ENCODE measurements at places on chromosomes 1 and 21.

DNA sequence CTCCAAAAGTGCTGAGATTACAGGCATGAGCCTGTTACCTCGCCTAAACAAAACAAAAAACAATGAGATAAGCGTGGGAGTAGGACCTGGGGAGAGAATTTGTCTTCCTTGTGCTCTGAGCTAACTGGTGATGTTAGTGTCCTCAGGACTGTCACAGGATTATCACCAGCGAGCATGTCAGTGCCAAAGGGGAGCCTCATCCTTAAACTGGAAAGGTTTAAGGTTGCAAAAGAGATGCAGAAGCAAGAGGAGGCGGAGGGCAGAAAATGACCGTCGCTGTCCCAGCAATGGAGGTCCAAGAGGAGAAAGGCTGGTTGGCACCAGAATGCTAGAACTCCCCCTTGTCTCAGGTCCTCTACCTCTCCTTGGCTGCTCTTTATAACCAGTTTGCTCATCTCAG lies 3.9 kb downstream of the SYPL2 start:
- DNase-seq = no peak

DNA sequence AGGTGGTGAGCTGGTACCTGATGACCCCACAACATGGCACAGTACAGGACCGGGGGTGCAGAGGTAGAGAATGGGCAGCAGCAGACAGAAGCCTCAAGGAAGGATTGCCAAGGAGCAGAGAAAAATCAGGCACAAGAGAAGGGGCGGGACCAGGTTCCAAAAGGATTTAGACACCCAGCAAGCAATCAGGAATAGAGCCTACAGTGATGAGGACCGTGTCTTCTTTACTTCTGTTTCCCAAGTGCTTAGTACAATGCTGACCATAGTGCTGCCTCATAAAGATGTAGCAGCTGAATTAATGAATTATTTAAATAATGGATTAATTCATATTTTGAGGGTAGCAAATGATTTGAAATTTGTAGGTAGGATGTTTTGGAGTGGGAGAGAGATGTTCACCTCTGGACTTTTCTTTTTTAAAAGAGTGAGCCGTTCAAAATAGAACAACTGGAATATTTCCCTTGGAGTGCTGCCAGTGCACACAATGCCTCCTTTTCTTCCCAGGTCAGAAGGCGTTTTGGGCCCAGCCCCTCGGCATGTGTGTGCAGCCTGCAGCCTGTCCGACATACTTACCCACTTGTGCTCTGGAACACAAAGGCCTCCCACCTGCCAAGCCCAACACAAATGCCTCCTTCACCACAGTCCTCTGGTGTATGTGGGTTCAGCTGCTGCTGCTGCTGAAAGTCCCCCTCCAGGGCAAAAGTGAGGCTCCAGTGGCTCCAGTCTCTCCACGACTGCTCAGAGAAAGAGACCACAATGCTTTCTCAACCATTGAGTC lies 19.6 kb downstream of the KANK4 start:
- peak; percentile 68 for DNase-seq

- no peak for DNase-seq
Measured at GRCh38 chr21:39110431-39110830, 72.8 kb downstream of the PSMG1 start.

DNA sequence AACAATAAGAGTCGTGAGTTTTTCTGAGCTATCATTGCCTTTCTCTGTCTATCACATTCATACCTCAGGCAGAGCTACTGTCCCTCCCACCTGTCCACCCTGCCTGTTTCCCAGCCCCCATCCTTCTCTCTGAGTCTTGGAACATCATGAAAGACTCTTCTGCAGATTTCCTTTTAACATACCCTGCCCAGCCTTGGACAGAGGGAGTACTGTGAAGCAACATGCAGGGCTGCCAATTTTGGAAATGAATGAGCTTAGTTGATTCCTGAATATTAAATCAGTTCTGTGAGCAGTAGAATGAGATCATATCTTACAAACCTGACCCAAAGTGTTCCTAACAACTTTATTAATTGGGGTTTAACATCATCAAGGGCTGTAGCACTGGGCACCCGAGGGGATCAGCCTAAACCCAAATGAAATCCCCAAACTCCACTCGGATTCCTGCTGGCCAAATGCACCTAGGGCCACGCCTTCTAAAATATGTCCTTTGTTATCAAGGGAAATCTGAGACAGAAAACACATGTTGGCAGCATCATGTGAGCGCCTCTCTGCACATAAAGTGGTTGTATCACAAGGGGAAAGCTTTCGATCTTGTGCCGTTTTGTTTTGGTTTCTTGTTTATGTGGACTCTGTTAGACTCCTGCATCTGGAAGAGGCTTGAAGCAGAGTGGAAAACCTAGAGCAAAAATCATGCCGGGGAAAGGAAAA lies 357.6 kb downstream of the KIF26B start:
- DNase-seq = peak; percentile 22

GRCh38 chr1:101308935-101309333 lies 72.1 kb downstream of the S1PR1 start:
- DNase-seq = peak; percentile 34

DNA sequence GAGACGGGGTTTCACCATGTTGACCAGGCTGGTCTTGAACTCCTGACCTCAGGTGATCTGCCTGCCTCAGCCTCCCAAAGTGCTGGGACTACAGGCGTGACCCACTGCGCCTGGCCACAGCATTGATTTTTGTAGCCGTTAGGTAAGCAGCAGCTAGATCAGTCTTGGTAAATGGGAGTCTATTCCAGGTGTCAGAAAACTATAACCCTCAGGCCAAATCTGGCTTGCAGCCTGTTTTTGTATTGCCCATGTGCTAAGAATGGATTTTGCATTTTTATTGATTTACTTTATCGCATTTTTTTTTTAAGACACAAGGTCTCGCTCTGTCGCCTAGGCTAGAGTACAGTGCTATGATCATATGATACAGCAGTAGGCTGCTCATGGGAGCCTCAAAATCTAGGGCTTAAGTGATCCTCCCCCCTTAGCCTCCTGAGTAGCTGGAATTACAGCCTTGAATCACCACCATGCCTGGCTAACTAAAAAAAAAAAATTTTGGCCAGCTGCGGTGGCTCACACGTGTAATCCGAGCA lies 16.6 kb upstream of the SRSF10 start:
- no peak for DNase-seq

- no peak for DNase-seq
Measured at GRCh38 chr1:95380909-95381308, 146.9 kb downstream of the RWDD3 start.

- DNase-seq = no peak
Measured at GRCh38 chr1:84870591-84870990, 22.4 kb downstream of the LPAR3 start.

DNA sequence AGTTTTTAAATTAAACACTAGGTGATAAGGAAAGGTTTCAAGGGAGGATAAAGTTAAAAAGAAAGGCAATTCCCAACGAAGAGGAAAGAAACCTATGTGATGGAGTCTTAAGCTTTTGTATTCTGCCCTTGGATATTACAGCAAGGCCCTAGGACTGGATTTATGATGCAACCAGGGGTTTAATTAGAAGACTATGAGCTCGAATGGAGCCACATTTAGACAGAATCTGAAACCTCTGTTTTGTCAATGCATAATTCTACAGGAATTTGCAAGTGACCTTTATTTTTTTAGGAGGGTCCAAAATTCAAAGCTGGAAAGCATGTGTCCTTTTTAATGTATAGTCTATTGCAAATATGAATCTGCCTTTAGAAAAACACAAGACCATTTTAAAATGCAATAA lies 37.9 kb downstream of the TGFB2 start:
- no peak for DNase-seq

DNA sequence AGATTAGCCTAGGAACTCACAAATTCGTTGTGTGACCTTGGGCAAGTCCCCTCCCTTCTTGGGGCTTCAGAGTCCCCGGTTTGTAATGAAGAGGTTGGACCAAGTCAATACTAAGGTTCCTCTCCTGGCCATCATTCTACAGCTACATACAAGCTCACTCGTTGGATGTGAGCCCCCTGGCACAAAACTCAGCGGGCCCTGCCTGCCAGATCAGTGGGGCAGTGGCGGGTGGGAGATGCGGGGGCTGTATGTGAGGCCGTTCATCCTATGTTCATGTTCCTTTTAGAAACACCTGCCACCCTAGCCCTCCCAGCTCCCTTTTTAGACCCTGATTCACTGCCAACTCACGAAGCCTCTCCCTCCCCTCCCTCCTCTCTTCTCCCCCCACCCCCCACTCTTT lies 2.1 kb downstream of the DLGAP3 start:
- DNase-seq = no peak

- DNase-seq = no peak
Measured at GRCh38 chr1:52182874-52183400, 41.0 kb downstream of the ZFYVE9 start.

DNA sequence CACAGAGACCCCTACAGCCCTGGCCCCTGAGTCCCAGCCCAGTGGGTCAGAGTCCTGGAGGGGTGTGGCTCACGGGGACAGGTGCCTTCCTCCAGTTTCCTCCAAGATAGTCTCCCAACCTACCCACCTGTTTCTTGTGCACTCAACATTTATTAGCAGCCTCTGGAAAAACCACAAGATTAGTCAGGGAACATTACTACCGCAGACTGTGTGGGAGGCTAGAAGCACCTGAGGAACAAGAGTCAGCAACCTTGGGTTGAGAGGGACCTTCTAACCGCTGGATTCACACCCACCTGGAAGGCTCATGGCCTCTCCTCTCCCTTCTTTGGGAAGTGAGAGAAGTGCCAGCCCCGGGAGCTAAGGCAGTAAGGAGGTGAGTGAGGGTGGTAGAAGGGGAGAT lies 22.5 kb upstream of the IKBKE start:
- no peak for DNase-seq
